Activated naive CD8-positive, alpha-beta T cell treated with anti-CD3 and anti-CD28 coated beads, Interleukin-2, amount 10 ng/mL, durations not matched to agents 7 days and 5 days (primary cell): ENCODE measurements at places on chromosomes 2 and 18. TPM values are rescaled to one million over a fixed set of nuclear protein-coding genes. Genes with fewer than 3 reads are reported as not detected.

FN1 gene
- 0.71 TPM for total RNA-seq

ERBB4 gene
- total RNA-seq, result not detected

CTNNA2 gene
- not detected for total RNA-seq

COBLL1 gene
- 0.50 TPM for total RNA-seq

CYTIP gene
- total RNA-seq, result 233 TPM

ARL5A gene
- total RNA-seq, result 41.6 TPM

C1QL2 gene
- total RNA-seq, result not detected

CCDC102B gene
- 3.9 TPM for total RNA-seq

RESP18 gene
- not detected for total RNA-seq

TMEM247 gene
- not detected for total RNA-seq

SPATS2L gene
- total RNA-seq, result 46.3 TPM

KIAA2012 gene
- total RNA-seq, result not detected

NT5C1B gene
- not detected for total RNA-seq

RPRM gene
- not detected for total RNA-seq

PAIP2B gene
- total RNA-seq, result 4.8 TPM

NLRC4 gene
- 0.14 TPM for total RNA-seq

DSG1 gene
- not detected for total RNA-seq

ACMSD gene
- total RNA-seq, result not detected

UNC80 gene
- not detected for total RNA-seq

OLA1 gene
- 56.3 TPM for total RNA-seq

RNU2-63P gene
- 24.3 TPM for total RNA-seq

GCG gene
- not detected for total RNA-seq

DOCK10 gene
- 259 TPM for total RNA-seq

CD8A gene
- 683 TPM for total RNA-seq

PDE1A gene
- not detected for total RNA-seq

CD226 gene
- 50.9 TPM for total RNA-seq
